ENCODE measurements at places on chromosomes 11 and 22.

GRCh38 chr11:33652431-33652830 is 48.2 kb downstream of the C11orf91 start:
- DNase-seq = no peak

- peak; percentile 2 for DNase-seq
Observed at GRCh38 chr11:57116654-57117053, 65.1 kb upstream of the LRRC55 start.

DNA sequence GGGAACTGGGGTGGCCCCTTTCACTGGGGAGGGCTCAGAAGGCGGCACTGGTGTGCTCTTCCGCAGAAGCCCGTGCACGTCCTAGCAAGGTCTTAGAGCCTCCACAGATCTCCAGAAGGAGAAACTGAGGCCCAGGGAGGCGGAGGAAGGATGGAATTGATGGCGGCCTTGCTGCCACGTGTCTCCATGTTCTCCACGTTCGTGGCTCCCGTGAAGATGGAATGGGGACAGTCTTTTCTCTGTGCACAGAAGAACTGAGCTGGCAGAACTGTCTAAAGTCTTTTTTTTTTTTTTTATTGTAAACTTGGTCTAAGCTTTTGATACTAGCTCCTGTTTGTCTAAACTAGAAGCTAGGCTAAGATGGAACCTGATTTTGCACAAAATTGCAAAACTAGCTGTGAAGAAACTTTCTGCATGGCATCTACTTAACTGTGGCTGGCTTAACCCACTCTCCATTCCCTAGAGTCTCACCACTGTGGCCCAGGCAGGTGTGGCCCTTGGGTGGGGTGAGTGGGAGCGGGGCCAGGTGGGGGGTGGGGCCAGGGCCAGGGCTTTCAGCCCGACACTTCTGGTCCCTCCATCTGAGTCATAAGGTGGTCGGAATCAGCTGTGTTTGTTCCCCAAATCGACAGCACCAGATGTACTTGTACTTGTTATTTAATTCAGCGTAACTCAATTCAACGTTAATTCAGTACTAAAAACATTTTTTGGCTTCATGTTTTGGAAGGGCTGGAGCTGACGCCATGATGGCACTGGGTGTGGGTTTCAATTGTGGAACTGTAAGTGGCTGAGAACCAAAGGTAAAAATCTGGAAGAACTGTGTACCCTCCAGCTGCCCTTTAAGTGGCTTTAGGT is 120.7 kb downstream of the MPPED1 start:
- DNase-seq = no peak

DNA sequence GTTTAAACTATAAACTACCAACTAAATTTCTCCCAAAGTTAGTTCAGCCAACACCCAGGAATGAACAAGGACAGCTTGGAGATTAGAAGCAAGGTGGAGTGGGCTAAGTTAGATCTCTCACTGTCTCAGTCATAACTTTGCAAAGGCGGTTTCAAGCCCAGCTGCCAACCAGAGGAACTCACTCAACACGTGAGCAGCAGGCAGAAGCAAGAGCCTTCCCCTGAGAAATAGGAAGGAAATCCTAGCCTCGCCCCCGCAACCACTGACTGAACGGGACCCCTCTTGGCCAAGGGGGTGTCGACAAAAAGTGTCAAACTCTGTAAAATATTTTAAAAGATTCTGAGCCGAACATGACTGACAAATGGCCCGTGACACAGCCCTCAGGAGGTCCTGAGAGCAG is 4.4 kb upstream of the KRTAP5-9 start:
- DNase-seq = no peak

GRCh38 chr11:61123775-61124571 is 21.7 kb downstream of the CD5 start:
- DNase-seq = no peak

GRCh38 chr11:115581871-115582639 is 77.8 kb upstream of the CADM1 start:
- DNase-seq = no peak

- DNase-seq = no peak
Observed at GRCh38 chr11:70043482-70043881, 34.6 kb upstream of the ANO1 start.
